ENCODE measurements at places on chromosomes 6 and 20.

- DNase-seq: no peak
Observed at GRCh38 chr6:163813979-163814493, 399.5 kb downstream of the QKI start.

DNA sequence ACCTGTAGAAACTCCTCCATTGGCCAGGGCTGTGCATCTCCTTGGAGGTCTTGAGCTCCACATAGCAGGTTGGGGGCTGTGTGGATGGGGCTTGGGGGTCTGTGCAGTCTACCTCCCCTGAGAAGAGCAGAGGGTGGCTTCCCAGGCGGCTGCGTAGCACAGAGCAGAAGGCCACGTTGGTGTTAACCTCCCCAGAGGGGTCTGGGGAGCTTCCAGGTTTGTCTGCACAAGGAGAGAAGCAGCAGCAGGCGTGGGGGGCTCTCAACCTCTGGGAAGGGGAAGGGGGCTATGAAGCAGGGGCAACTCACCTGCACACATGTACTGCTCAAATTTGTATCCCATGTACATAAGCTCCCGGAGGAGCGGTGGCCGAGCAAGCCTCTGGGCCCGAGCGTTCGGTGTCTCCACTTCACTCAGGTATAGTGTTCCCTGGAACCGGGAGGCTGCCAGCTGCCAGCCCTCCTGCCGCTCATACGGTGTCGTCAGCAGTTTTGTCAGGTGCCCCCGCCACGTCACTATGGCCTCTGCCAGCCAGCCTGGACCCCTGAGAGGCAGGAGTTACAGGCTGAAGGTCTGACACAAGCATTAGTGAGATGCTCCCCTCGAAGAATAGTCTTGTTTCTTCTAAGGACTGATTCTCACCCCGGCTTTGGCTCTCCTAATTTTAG lies 1.2 kb downstream of the DXO start:
- DNase-seq: no peak

GRCh38 chr6:107712237-107712664 lies 111.9 kb downstream of the SCML4 start:
- DNase-seq: no peak

GRCh38 chr6:147438758-147439528 lies 69.5 kb upstream of the SAMD5 start:
- no peak for DNase-seq

- DNase-seq: no peak
Observed at GRCh38 chr6:99013145-99013544, 65.4 kb upstream of the FBXL4 start.

DNA sequence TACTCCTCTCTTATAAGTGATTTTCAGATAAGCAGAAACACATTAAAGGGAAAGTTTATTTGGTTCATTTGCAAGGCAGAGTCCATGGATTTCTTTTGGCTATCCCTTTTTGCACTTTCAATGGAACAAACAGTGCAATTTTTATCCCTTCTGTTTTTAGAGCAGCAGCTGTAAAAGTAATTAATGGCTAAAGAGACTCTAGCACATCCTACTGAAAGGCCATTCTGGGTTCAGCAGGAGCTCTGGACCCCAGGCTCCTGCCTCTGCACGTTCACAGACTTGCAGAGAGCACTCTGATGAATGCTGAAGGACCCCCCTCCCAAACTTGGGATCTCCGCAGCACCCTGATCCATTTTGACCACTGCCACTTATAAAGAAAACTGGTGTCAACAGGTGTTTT lies 40.3 kb upstream of the PDE7B start:
- DNase-seq: no peak

DNA sequence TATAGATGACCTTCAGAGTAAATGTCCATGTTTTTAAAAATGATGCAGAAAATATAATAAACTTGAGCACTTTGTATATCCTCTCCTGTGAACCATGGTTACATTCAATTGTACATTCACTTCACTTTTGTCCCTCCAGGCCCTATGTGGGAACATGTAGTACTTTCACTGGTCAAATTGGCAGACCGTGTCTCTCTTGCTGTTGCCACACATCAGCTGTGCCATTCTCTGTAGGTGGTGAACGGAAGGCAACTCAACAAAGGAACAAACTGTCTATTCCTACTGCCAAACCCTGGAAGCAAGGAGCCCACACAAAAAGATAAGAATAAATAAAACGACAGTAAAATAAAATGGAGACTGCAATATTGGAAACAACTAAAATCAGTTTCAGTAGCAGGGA lies 2.0 kb downstream of the ROS1 start:
- DNase-seq: no peak

- peak; percentile 26 for DNase-seq
Observed at GRCh38 chr20:23451956-23452487, 654 bp downstream of the CST11 start.

- peak; percentile 21 for DNase-seq
Observed at GRCh38 chr6:19723545-19723944, 113.6 kb upstream of the ID4 start.

- DNase-seq: no peak
Observed at GRCh38 chr20:23225407-23226060, 125.1 kb upstream of the NXT1 start.

GRCh38 chr6:139184047-139184446 lies 49.2 kb downstream of the HECA start:
- DNase-seq: no peak

DNA sequence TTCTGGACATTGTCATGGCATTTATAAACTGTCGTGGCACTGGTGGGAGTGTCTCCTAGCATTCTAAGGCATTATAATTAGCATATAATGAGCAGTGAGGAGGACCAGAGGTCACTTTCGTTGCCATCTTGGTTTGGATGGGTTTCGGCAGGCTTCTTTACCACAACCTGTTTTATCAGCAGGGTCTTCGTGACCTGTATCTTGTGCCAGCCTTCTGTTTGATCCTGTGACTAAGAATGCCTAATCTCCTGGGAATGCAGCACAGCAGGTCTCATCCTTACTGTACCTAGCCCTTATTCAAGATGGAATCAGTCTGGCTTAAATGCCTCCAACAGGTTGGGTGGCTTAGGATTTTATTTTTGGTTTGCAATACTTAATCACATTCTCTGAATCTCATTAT lies 142.7 kb upstream of the GGTLC1 start:
- no peak for DNase-seq

GRCh38 chr6:160519603-160520042 lies 144.5 kb downstream of the LPA start:
- DNase-seq: peak; percentile 2

- no peak for DNase-seq
Observed at GRCh38 chr20:63658749-63659187, 656 bp downstream of the RTEL1 start.

- DNase-seq: peak; percentile 50
Observed at GRCh38 chr6:30782425-30783014, 38.2 kb upstream of the IER3 start.

- DNase-seq: no peak
Observed at GRCh38 chr6:13418844-13419243, 68.6 kb downstream of the GFOD1 start.

All from SK-MEL-5 (cell line).